ENCODE measurements at places on chromosomes 5 and 9.

DNA sequence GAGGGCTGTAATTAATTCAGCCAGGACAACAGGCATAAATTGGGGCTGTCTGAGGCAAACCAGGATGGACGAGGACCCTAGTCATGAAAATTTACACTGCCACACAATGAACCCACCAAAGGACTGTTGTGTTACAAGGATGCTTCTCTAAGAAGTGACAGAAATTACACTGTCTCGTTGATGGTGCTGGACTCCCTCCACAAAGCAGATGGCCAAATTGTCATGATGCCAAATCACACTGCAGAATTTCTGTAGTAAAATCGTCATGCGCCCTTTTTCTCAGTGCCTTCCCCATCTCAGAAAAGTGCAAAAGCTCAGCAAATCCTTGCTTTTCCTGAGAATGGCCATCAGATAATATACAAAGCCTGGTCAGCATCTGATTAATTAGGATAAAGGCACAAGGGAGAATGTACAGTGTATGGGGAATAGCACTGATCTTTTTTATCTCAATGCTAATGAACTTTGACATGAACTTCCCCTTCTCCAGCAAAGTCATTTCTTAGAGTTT, 545.8 kb downstream of the CSNK1G3 start:
- H3K4me3 ChIP-seq, result no peak overlapping the region
- no peak overlapping the region for H3K27ac ChIP-seq
- no peak for DNase-seq
- no peaks in the 10 kb centered on the region for H3K4me1 ChIP-seq

GRCh38 chr5:154800582-154800981, 45.4 kb downstream of the LARP1 start:
- no peak for DNase-seq
- peaks cover 65% of the 10 kb centered on the region for H3K36me3 ChIP-seq
- no peak overlapping the region for H3K27ac ChIP-seq
- no peaks in the 10 kb centered on the region for H3K4me1 ChIP-seq
- no peak overlapping the region for H3K4me3 ChIP-seq

- no peak for DNase-seq
- peaks cover 14% of the 10 kb centered on the region for H3K4me1 ChIP-seq
- H3K36me3 ChIP-seq, result peaks cover 5% of the 10 kb centered on the region
- no peak overlapping the region for H3K4me3 ChIP-seq
Observed at GRCh38 chr9:107484117-107484723, 5.3 kb downstream of the KLF4 start.

DNA sequence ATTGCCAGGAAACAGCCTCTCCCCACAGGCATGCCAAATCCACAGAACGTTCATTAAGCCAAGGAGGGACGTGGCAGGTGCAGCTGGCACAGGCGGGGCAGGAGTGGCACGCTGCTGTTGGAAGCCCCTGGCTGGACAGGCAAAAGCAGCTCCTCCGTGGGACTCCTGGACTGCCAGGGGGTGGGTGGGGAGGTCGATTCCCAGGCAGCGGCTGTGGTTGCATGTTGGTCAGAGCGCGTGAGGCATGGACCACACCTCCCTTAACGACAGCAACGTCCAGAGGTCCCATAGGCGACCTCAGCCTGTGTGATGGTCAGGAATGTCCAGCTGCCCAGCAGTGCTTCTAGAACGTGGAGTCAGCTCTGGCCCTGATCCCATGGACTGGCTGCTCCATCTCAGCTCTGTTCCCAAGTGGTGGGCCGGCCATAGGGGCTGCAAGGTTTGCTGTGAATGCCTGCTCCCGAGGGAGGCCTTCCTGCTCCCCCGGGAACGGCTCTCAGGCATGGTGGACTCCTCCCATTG, 6.9 kb downstream of the SLC6A19 start:
- DNase-seq, result no peak
- no peaks in the 10 kb centered on the region for H3K27me3 ChIP-seq
- H3K36me3 ChIP-seq, result no peaks in the 10 kb centered on the region
- H3K4me3 ChIP-seq, result no peak overlapping the region

Measured in H1 (cell line).